ENCODE measurements at places on chromosomes 7 and 10. TPM values are rescaled to one million over a fixed set of nuclear protein-coding genes. Genes with fewer than 3 reads are reported as not detected.

The ZNF804B gene
- not detected for total RNA-seq

The CRHR2 gene
- 0.05 TPM for total RNA-seq

The GRID1 gene
- total RNA-seq: 0.22 TPM

The PARG gene
- 20.2 TPM for total RNA-seq

The SPDYE5 gene
- not detected for total RNA-seq

The PHKG1 gene
- 0.22 TPM for total RNA-seq

The TUBB8 gene
- 0.16 TPM for total RNA-seq

The SRRM3 gene
- total RNA-seq: 11.1 TPM

The ALOX5 gene
- total RNA-seq: 0.83 TPM

The RBM17 gene
- 106 TPM for total RNA-seq
